Sciatic nerve (tissue), 2 donors: ENCODE measurements at places on chromosomes 3 and 15. TPM values are rescaled to one million over a fixed set of nuclear protein-coding genes. Genes with fewer than 3 reads are reported as not detected.

GRCh38 chr3:49666592-49666991 lies 7.6 kb upstream of the APEH start:
- DNase-seq, result no peak

Gene UBAP1L
- total RNA-seq, result 13.4 TPM

DNA sequence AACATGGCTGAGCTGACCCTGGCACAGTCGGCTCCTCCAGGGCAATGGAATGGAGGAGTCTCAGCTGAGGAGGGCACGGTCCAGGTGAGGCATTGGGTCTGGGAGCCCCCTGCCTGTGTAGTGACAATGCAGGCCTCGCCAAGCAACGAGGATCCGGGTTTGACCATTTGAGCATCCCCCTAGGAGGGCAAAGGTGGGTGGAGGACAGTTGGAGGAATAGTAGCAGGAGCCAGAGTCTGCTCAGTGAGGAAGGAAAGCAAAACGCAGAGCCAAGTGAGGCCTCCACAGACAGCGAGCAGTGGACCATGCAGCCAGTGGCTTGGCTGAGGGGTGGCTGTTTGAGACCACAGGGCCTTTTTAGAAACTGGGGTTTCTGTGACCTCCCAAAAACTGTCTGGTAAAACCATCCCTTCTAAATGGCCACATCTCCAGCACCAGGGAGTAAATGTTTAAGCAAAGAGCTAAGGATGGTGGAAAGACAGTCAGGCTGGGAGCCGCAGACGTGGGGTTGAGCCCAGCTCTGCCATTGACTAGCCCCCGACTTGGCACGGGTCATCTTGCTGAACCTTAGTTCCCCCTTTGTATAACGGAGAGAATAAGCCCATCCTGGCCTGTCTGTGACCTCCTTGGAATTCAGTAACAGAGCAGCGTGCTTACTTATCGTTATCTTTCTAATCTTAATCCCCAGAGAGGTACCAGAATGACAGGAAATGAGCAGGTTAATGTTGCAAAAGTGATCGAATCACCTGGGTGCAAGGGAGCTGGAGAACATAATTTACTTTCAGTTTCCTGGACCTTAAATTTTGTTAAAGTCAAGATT lies 46.8 kb downstream of the CMTM6 start:
- DNase-seq, result no peak

DNA sequence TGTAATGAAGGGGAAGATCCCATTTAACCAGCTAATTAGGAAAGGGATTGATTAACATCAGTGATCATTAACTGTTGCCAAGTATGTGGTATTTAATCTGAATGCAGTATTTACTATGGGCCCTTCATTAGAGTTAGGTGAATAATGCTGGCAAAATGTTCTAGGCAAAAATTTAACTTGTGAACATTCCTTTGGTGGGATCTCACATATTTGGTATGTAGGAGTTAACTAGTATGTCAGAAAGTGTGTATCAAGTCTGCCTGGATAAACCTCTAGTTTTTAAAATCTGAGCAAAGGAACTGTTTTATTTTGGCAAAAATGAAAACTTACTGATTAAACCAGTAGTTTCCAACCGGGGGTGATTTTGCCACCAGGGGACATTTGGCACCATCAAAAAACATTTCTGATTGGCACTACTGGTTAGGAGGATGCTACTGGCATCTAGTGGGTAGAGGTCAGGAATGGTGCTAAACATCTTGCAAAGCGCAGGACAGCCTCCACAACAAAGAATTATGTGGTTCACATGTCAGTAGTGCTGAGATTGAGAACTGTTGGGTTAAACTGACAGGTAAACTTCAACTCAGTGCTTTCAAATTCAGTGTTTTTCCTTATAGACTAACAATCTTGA lies 22.5 kb downstream of the LRTM1 start:
- no peak for DNase-seq

- DNase-seq, result no peak
Observed at GRCh38 chr3:21328711-21329390, 422.2 kb downstream of the ZNF385D start.

GRCh38 chr3:16828815-16829214 lies 55.9 kb upstream of the PLCL2 start:
- no peak for DNase-seq

Gene GREM1
- 4.6 TPM for total RNA-seq

Gene C2CD4A
- not detected for total RNA-seq

DNA sequence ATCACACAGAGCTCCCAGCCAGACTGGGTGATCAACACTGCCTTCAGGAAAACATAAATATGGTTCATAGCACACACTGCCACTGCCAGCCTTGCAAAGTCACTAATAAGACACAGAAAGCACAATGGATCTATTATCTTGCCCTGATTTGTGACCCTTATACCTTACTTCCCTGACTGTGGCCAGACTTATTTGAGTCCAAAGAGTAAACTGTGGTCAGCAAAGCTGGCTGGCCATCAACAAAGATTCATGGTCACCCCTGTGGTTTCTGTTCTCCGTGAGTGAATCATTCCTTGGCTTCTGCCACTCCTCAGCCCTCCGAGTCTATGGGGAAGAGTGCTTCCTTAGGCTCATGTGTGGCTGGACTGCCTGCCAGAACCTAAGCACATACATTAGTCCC lies 437.7 kb downstream of the RAP2B start:
- DNase-seq, result peak; percentile 61

DNA sequence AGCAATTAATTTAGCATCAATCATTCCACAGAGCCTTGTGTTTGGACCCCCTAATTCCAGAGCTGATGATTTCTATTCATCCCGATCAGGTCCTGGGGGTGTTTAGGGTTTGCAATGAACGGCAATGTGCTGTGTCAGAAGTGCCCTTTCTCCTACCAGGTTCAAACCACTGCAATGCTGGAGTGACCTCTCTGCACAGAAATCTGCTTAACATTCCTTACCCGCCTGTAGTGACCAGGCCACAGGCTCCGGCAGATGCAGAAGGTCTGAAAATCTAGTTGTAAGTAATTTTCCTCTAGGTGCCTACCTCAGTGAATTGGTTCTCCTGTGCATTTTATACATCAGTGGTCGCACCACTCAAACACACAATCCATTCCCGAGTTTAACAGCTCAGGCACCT lies 725.3 kb upstream of the CFAP20DC start:
- DNase-seq, result no peak

DNA sequence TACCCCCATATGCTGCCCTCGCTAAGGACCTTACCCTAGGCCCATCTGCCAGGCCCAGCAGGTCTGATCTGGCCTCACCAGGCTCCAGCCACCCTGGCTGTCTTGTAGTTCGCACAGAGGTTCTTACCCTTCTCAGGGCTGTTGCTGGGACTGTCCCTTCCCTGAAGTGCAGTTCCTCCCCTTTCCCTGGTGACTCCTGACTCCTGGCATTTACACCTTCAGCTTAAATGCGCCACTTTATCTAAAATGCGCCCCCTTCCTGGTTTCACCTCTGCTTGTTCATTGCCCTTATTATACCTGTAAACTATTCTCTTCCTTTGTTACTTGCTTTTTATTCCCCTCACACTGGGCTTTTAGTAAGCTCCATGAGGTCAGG lies 835 bp upstream of the TTLL3 start:
- no peak for DNase-seq

GRCh38 chr3:104132566-104133403 lies 1233.9 kb upstream of the ALCAM start:
- DNase-seq, result no peak

DNA sequence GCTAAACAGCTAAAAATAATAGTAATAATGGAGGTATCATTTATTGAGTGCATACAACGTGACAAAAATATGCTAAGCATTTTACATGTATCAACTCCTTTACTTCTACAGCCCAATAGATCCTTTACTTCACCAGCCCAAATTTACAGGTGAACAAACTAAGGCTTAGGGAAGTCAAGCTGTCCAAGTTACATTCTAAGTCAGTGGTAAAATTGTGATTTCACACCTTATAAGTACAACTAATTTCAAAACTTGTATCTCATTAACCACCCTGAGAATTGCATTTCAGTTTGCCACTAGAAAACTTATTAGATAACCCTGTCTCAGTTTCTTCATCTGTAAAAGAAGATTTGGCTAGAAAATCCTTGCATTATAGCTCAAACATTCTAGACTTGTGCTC lies 10.7 kb downstream of the SLC33A1 start:
- DNase-seq, result no peak

Gene NR2E3
- not detected for total RNA-seq

DNA sequence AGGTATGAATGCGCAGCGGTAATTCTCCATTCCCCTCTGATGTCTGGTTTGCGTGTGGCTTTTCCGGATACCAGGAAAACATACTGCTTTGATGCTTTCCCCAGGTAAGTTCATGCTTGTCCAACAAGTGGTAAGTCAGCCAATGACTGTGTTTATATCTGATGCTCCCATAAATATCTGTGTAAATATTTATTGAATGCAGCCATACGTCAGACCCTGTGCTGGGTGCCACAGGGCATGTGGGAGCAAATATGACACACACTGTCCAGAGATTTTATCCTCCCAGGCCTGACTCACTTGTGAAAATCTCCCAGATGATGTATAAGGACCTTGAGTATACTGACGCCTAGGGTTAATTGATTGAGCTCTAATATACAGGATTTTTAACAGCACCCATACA lies 29.6 kb upstream of the CEMIP start:
- DNase-seq, result no peak

GRCh38 chr3:127041933-127042332 lies 59.0 kb downstream of the PLXNA1 start:
- peak; percentile 42 for DNase-seq

DNA sequence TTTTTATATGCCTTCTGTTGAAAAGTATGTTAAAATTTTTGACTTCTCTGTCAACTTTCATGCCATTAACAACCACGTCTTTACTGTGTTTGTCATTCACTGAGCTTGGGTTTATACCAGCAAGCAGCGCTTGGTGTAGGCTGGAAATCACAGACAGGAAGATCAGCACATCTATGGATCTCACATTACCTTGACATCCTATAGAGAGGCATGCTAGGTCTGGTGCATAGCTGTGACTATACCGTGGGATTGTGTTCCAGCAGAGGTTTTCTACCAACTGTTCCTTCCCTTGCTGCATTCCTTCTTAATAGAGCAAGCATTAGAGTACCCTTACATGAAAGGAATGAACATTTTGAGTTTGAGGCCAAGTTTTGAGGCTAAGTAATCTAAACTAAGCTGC lies 53.0 kb downstream of the DZIP3 start:
- no peak for DNase-seq

GRCh38 chr15:63439536-63440264 lies 58.1 kb upstream of the CA12 start:
- DNase-seq, result no peak

GRCh38 chr15:100159436-100159835 lies 182.3 kb downstream of the ADAMTS17 start:
- no peak for DNase-seq

Gene IGSF10
- 1.2 TPM for total RNA-seq

- DNase-seq, result no peak
Observed at GRCh38 chr3:135106445-135106844, 311.4 kb downstream of the EPHB1 start.

Gene MOBP
- total RNA-seq, result 3.8 TPM

GRCh38 chr3:149004622-149005021 lies 13.3 kb downstream of the GYG1 start:
- DNase-seq, result no peak

Gene GABRG3
- total RNA-seq, result not detected

DNA sequence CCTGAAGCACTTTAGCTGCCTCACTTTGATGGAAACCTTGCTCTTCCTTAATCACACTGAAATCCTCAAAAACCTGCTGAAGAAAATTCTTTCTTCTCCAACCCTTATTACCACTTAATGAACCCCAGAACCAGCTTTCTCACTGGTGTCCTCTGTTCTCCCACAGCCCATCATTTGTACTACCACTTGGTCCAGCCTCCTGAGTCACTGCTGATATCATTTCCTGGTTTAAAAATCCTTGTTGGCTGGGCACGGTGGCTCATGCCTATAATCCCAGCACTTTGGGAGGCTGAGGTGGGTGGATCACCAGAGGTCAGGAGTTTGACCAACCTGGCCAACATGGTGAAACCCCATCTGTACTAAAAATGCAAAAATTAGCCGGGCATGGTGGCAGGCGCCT lies 418.6 kb upstream of the KCNMB2 start:
- DNase-seq, result no peak

Gene PAK6
- total RNA-seq, result 0.31 TPM

DNA sequence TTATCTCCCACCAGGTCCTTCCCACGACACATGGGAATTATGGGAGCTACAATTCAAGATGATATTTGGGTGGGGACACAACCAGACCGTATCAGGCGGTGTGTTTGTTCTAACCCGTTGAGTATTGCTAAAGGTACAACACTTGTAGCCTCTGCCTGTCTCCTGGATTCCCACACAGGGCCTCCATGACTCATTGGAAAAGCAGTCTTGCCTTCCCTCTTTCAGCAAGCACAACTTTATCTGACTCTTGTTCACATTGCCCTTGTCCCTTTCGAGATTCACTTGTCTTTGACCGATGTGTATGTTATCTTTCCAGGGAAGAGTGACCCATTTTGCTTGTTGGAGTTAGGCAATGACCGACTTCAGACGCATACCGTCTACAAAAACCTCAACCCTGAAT lies 152.3 kb downstream of the MCTP2 start:
- no peak for DNase-seq

GRCh38 chr15:72847033-72847432 lies 63.5 kb upstream of the ADPGK start:
- no peak for DNase-seq

DNA sequence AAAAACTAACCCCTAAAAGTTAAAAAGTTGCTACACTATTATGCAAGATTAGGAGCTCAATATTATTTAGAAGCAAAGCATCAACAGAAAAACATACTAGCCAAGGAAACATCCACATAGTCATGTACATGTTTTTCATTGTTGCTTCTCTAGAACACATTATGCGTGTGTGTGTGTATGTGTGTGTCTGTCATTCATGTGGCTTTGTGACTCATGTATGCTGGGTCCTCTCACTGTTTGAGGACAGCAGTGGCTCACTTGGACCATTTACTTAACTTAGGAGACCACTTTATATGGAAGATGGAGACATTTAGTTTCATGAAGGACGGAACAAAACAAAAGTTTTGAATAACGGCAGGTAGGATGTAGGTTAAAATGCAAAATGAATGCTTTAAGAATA lies 219.4 kb upstream of the THBS1 start:
- DNase-seq, result no peak
